Activated T-helper 1 cell treated with anti-CD3 and anti-CD28 coated beads, Interleukin-12 subunit alpha, Interleukin-12 subunit beta, Interleukin-2, Interleukin-4 antibody, amounts not matched to agents 30 ng/mL and 10 ng/mL and 1 ng/mL, durations not matched to agents 14 hours and 24 hours and 36 hours (primary cell): ENCODE measurements at places on chromosomes 5 and 9.

- no peaks in the 10 kb centered on the region for H3K27me3 ChIP-seq
- H3K27ac ChIP-seq = no peak overlapping the region
- no peak overlapping the region for H3K4me3 ChIP-seq
- H3K36me3 ChIP-seq = peaks cover 3% of the 10 kb centered on the region
- no peak for DNase-seq
Observed at GRCh38 chr5:64744914-64745313, 23.6 kb downstream of the SREK1IP1 start.

GRCh38 chr5:17794815-17795214 is 160.6 kb downstream of the TAF11L14 start:
- no peaks in the 10 kb centered on the region for H3K36me3 ChIP-seq
- DNase-seq = no peak
- no peak overlapping the region for H3K4me3 ChIP-seq
- H3K4me1 ChIP-seq = no peaks in the 10 kb centered on the region
- H3K27ac ChIP-seq = no peak overlapping the region

DNA sequence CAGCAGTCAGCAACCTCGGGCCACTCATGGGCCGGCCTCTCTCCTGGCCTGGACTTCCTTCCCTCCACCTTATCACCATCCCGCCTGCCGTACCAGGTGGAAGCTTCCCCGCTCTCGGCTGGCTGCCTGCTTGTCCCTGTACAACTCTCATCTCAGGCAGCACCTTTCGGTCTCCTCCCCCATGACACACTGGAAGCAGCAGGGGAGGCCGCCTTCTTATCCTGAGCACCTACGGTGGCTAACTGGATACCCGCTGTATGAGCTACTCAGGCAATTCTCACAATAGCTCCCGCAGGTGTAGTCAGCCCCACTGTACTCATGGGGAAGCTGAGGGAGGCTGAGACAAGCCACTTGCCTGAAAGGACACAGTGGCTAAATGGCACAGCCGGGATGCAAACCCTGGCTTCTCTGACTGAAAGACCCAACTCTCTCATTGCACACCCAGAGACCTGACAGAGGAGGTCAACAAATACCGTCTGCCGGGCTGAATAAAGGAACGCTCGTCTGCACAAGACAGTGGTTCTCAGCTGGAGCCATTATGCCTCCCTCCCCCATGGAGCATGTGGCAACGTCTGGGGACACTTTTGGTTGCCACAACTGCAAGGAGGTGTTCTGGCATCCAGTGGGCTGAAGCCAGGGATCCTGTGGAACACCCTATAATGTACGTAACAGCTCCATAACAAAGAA is 9.6 kb downstream of the STK10 start:
- H3K27me3 ChIP-seq = no peaks in the 10 kb centered on the region
- H3K4me1 ChIP-seq = peaks cover 87% of the 10 kb centered on the region
- H3K36me3 ChIP-seq = peaks cover 25% of the 10 kb centered on the region
- H3K4me3 ChIP-seq = peak overlapping the region; percentile 87
- DNase-seq = peak; percentile 36
- H3K27ac ChIP-seq = peak overlapping the region; percentile 100

DNA sequence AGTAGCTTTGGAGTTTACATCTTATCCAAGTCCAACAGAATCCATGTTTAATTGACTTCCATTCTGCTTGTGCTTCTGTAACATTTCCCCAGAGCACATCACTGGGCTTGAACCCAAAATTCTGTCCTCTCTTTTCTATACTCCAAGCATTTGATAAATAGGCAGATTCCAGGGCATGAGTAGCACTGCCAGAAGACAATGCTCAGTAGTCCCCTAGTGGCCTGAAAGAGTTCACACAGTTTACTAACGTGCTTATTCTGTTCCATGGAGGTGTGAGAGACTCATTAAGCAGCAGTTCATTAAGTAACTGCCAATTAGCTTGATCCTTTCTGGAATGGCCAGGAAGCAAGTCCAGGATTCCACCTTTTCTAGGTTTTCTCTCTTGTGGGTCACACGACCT is 9.4 kb upstream of the GABRA6 start:
- no peaks in the 10 kb centered on the region for H3K4me1 ChIP-seq
- H3K27ac ChIP-seq = no peak overlapping the region
- H3K4me3 ChIP-seq = no peak overlapping the region
- H3K36me3 ChIP-seq = no peaks in the 10 kb centered on the region

DNA sequence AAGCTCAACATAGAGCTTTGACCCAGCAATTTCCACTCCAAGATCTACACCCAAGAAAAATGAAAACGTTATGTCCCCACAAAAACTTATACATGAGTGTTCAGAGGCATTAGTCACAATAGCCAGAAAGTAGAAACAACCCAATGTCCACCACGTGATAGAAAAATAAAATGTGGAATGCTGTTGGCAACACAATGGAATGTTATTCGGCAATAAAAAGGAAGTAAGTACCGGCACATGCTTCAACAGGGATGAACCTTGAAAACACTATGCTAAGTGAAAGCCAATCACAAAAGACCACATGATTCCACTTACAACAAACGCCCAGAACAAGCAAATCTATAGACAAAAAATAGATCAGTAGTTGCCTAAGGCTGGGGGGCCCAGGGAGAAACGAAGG is 6.0 kb downstream of the UBQLN1 start:
- no peaks in the 10 kb centered on the region for H3K27me3 ChIP-seq
- DNase-seq = no peak
- peaks cover 25% of the 10 kb centered on the region for H3K36me3 ChIP-seq
- no peak overlapping the region for H3K27ac ChIP-seq

DNA sequence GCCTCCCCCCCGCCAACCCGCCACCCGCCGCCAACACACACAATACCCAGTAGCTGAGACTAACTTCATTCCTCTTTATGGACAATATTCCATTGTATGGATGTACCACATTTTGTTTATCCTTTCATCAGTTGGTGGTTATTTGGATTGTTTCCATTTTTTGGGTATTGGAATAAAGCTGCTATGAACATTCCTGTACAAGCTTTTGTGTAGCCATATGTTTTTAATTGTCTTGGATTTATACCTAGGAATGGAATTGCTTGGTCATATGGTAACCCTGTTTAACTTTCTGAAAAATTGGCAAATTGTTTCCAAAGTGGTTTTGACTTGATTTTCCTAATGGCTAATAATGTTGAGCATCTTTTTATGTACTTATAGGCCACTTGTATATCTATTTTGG is 4.9 kb upstream of the UBTD2 start:
- peaks cover 4% of the 10 kb centered on the region for H3K4me1 ChIP-seq
- DNase-seq = no peak
- H3K36me3 ChIP-seq = no peaks in the 10 kb centered on the region
- H3K4me3 ChIP-seq = no peak overlapping the region
- no peak overlapping the region for H3K27ac ChIP-seq
- H3K27me3 ChIP-seq = peaks cover 35% of the 10 kb centered on the region

DNA sequence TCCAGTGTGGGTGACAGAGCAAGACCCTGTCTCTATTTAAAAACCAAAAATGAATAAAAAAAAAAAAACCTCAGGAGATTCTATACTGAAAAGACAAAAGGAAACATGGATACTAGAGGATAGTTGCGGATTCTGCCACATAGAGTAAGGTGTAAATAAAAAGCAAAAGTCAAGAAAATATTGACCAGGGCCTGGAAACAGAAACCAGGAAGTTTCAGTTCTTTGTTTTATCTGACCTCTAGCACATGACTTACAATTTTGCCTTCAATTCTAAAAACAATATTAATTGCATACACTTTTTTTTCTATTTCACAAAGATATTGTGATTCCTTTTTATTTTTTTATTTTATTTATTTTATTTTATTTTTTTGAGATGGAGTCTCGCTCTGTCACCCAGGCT is 96.2 kb upstream of the NMUR2 start:
- no peaks in the 10 kb centered on the region for H3K36me3 ChIP-seq
- H3K4me1 ChIP-seq = no peaks in the 10 kb centered on the region
- no peak overlapping the region for H3K4me3 ChIP-seq
- H3K27ac ChIP-seq = no peak overlapping the region
- H3K27me3 ChIP-seq = peaks cover 3% of the 10 kb centered on the region
